ENCODE measurements at places on chromosomes 7 and 10.

DNA sequence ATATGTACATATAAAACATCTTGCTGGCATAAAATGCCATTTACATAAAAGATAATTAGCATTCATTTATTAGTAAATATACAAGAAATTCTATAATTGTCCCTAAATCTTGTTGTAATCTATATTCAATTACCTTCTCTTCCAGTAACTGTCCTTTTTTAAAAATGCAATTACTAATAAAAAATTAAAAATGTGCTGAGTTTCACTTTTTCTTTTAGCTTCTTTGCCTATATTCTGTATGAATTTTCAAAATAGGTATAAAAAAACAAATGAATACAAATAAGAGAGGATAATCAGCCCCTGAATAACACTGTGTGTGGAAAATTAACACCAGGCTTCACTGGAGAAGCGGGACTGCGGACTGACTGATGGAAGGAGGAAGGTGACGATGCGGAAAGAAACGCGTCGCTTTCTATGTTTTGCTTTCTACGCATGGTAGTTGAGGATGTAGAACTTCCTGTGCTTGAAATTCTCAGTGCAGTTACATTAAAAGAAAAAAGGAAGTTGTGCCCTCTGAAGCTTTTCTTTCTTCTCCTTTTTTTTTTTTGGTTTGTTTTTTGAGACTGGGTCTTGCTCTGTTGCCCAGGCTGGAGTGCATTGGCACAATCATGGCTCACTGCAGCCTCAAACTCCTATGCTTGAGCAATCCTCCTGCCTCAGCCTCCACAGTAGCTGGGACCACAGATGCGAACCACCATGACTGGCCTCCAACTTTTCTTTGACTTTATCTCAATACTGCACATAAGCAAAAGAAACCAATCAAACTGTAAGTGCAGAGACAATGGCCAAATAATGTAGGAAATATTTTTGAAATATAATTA, 7.4 kb upstream of the ZMYND11 start:
- no peak for DNase-seq

DNA sequence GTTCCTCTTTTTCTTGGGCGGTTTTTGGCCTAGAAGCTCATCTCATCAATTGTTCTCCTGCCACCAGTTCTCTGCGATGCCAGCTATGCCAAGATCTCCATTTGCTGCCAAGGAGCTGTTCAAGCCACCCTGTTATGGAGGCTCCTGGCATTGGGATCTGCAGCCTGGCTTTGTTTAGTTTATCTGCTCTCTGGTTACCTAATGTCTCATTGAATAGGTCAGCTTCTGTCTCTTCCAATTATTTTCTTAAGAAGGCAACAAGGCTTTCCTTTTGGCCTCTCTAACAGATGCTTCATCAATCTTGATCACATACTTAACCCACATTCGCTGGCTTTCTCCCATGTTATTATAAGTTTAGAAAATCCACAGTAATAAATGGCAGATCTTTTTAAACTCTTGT, 20.6 kb upstream of the SDK1 start:
- DNase-seq: peak; percentile 26

GRCh38 chr7:83347945-83348444, 185.3 kb upstream of the PCLO start:
- DNase-seq: no peak

DNA sequence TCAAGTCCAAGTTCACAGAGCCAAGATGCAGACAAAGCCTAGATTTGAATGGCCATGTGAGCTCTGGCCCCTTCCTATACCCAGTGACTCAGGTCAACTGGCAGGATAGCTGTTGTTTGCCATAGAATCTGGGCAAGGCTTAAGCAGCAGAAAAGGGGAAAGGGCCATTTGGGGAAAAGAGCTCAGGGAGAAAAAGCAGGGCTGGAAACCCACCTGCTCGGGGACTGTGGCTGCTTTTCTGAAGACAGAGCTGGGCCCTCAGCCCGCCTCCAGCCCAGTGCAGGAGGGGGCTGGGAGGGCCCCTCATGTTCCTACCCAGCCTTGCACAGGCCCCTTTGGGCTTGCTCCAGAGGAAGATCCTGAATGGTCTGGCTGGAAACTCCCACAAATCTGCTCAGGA, 32.6 kb upstream of the HABP2 start:
- no peak for DNase-seq

DNA sequence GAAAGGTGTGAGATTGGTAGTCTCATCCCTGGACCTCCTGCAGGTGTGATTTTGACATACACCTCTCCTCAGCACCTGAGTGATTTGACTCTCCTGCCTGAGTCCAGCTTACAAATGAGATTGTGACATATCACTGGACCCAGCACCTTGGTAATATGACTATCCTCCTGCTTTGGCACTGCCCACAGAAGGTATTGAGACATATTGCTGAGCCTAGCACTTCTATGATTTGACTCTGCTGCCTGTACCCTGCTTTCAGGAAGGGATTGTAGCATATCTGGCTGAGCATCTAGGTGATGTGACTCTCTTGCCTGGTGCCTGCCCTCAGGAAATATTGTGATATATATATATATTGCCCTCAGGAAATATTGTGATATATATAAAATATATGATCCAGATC, 43.5 kb upstream of the ZNF680 start:
- DNase-seq: no peak
